Effector CD8-positive, alpha-beta T cell (primary cell): ENCODE measurements at places on chromosomes 4 and X.

DNA sequence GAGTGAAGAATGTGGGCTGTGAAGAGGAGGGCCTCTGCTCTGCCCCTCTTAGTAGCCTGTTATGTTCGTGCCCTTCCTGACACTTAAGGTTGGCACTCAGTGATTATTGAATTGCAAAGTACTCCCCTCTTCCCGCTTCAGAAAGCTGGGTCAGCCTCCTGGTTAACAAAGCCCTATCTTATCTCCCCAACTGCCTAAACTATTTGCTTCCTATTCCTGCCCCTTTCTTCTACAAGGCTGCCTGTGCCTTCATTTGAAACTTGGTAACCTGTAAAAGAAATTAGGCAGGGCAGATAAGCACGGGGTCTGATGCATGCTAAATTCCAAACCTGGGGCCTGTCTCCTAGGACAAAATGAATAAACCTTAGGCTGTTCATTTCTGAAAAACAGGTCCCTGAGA, 23.1 kb upstream of the TMEM150C start:
- no peak for DNase-seq

DNA sequence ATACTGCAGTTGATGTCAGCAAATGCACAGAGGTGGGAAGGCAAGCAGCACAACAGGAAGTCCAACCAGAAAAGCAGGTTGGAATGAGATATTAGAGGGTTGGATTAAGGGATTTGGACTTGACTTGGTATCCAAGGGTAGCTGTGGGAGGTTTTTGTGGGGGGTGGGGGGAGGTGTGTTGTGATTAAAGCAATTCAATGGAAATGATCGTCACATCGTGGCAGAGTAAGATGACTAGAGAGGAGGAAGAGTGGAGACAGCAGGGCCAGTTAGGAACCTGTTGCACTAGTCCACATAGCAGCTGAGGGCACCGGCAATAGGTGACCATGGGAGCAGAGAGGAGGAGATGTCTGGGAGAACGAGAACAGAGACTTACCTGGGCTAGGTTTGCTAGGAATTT, 2.4 kb downstream of the SLC25A43 start:
- DNase-seq: no peak

DNA sequence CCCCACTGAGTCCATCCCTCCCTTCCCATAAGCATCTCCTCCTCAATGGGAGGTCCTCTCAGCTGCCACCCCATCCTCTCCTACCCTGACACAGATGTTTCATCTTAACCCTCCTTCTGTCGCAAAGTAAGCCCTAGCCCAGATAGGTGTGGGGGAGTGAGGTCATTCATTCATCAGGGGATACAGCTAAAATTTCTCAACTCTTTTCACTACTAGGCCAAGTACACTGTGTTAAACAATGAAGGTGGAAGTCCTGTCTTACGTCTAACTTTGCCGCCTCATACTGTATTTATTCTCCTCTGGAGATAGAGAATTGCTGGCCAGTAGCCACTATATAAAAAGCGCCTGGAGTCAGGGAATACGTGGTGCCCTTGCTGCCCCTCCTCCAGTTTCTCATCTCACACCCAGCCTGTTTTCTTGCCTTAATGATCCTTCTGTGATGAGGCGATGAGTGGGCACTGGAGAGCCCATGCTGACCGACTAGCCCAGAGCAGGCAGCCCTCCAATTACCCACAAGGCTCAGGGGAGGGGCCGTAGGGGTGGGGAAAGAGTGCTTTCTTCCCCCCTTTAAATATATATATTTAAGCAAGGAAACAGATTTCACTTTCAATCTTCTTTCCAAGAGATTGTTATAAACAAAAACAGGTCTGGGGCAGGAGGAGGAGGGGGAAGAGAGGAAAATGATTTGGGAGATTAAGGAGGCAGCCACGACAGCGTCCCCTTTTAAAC, 149.5 kb downstream of the PJA1 start:
- DNase-seq: no peak

GRCh38 chr4:179352221-179352620, 1910.0 kb upstream of the AGA start:
- DNase-seq: no peak

DNA sequence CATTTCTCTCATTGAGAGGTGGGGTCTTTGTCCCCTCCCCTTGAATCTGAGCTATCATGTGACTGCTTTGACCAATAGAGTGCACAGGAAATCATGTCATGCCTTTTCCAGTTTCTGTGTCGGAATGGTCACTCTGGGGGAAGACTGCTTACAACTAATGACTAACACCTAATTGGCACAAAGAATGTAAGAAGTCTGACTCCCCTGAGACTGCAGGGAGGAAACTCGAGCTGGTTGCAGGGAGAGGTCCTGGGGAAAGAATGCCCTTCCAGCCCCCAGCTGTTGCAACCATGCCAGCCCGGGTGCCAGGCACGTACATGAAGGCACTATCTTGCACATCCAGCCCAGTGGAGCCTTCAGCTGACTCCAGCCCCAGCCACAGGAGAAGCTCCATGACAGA, 254.2 kb downstream of the DHX15 start:
- DNase-seq: no peak

DNA sequence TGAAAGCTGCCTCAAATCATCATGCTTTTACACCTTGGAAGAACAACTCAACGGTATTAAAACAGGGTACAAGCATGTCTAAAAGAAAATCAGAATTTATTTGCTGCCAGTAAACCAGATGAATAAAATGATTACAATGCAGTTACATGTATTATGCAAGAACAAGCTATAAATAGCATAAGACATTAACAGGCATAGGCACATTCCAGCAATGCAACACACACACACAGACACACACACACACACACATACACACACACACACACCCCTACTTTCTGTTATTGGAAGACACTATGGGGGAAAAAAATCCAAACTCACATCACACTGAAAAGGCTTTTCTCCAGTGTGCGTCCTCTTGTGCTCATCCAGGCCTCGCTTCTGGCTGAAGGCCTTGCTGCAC, 212.5 kb downstream of the PRDM5 start:
- DNase-seq: no peak

GRCh38 chr4:83125738-83126141, 11.2 kb upstream of the PLAC8 start:
- DNase-seq: no peak

GRCh38 chr4:172978848-172979247, 189.8 kb upstream of the GALNT7 start:
- DNase-seq: no peak

DNA sequence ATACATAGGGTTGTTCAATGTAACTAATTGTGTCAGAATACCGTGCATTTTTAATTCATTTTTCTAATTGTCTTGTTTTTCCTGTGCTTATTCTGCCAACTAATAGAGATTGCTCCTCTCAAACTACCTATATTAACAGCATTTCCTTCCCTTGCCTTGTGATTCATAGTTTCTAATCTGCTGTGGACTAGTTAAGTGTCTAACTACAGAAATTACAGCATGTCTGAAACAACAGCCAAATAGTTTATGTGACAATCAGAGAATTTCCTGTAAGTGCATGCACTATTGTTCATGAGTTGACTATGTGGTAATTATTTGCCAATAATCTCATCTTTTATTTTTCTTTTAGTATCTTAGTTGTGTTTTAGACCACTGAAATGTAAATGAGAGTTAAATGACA, 4.1 kb upstream of the SEC24B start:
- DNase-seq: no peak
